ENCODE measurements at places on chromosomes 3 and 15.

- no peak for DNase-seq
These were observed 46.1 kb downstream of the CACNA2D3 start for GRCh38 chr3:54168451-54168850.

GRCh38 chr15:39358441-39359041 is 222.3 kb upstream of the THBS1 start:
- no peak for DNase-seq

- DNase-seq: no peak
These were observed 437.1 kb downstream of the SHQ1 start for GRCh38 chr3:72411126-72411525.

GRCh38 chr3:55607844-55608243 is 120.7 kb upstream of the WNT5A start:
- DNase-seq: no peak

- no peak for DNase-seq
These were observed 47.5 kb downstream of the CFAP92 start for GRCh38 chr3:128946411-128946810.

GRCh38 chr3:186477033-186477432 is 67.1 kb downstream of the CRYGS start:
- no peak for DNase-seq

- DNase-seq: no peak
These were observed 38.1 kb upstream of the NECTIN3 start for GRCh38 chr3:111033470-111034050.

DNA sequence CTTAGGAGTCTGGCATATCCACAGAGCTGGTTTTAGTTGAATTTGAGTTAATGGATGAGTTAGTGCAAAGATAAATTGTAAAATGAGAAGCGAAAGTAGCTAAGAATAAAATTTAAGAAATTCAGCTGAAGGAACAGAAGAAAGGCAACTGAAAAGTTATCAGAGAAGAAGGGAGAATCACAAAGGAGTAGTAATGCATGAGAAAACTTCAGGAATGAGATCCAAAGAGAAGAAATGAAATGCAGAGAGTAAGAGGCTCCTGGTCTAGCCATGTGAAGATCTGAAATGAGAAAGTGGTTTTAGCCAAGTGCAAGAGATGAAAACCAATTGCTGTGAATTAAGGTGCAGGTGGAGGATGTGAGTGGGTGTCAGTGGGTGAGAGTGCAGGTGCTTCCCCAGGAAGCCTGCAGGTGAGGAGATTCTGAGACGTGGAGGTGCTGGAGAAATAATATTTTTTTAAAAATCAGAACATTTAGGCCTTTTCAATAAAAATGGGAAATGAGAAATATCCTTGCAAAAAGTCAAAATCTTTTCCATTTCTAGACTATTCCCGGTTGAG is 18.5 kb downstream of the KBTBD8 start:
- no peak for DNase-seq

DNA sequence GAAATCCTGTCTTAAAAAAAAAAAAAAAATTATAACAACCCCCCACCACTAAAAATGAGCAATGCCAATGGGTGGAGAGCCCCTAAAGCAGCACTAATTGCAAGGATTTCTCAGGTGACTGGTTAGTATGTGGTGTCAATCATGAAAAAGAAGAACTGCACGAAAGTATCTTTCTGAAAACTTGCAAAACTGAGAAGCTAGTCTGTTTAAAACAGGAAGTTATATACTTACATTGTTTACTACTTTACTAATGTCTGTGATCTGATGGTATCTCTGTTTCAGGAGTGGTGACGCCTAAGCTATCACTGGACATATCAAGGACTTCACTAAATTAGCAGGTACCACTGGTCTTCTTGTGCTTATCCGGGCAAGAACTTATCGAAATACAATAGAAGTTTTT is at the start of gene CCR3:
CCR3 (plus strand) TSS at position 341 of the 400 bp plus-strand sequence. CDS start 22,699 bp downstream, outside the sequence.
- DNase-seq: no peak

GRCh38 chr3:159540882-159541495 is 447.6 kb upstream of the IL12A start:
- no peak for DNase-seq

- DNase-seq: no peak
These were observed 1108.3 kb downstream of the ROBO1 start for GRCh38 chr3:78659386-78659987.

DNA sequence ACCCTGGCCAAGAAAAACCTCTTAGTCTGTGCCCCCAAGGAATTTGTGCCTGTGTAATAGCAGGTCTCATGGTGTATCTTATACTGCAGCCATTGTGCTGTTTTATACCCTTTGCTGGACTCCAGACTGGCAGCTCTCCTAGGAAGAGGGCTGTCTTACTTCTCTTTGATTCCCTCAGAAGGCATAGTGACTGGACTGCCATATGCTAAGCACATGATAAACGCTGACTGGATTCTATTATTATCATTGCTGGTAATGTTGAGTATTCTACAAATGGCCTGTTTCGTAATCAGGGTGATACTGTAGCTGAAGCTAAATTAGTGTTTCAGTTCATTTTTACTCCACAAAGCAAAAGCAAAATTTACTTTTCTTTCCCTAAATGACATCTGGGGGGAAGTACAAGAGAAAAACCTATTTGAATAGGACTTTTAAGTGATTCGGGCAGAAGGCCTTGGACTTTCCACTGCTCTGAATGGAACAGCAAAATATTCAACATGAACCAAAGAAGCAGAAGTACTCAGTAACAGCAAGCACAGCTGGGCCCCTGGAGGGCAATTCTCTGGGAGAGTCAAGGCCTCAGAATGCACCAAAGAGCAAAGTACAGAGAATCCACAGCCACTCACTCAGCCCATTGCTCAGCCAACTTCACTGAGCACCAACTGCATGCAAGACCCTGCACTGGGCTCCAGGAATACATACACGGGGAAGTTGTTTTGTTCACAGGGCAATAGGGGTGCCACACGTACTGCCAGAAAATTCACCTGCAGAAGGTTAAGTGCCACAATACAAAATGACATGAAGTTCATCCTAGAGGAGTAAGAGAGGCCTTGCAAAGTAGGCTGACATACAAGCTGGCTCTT is 7.9 kb upstream of the BCL2A1 start:
- DNase-seq: no peak

GRCh38 chr3:133884887-133885711 is 10.6 kb downstream of the RAB6B start:
- DNase-seq: no peak

GRCh38 chr3:73349657-73350056 is 275.1 kb downstream of the PDZRN3 start:
- no peak for DNase-seq

- DNase-seq: no peak
These were observed 141.5 kb downstream of the DUT start for GRCh38 chr15:48472756-48473155.

DNA sequence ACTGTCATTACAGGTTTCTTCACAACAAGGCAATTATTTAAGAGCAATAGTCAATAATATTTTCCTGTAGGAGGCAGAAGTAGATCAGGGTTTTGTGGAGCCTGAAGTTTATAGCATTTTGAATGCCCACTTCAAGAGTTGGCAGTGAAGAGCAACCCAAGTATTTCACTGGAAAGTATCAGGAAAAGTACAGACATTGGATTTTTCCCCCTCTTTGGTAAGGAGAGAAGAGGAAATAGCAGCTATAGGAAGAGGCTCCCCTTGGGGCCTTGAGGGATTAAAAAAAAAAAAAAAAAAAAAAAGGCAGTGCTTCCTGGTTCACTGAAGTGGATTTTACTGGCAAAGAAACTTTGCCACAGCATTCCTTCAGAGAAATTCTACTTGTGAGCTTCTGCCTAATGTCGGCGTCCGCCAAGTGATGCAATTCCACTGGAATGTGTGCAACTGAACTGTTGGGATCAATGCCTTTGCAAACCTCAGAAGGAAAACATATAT is 5.7 kb upstream of the CNTN6 start:
- no peak for DNase-seq

DNA sequence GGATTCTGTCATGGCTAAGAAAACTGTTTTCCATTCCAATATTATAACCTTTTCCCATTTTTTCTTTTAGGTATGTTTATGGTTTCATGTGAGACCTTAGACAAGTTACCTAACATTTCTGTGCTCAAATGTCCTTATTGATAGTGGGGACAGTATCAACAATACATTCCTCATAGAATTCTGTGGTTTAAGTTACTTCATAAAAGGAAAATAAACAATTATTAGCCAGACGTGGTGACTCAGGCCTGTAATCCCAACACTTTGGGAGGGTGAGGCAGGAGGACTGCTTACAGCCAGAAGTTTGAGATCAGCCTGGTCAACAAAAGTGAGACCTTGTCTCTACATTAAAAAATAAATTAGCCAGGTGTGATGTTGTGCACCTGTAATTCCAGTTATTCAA is 436.8 kb upstream of the CNTN4 start:
- no peak for DNase-seq

- no peak for DNase-seq
These were observed 44.3 kb upstream of the DYNC1LI1 start for GRCh38 chr3:32614956-32615355.

GRCh38 chr3:52685285-52685708 is 416 bp downstream of the PBRM1 start:
- DNase-seq: peak; percentile 71

DNA sequence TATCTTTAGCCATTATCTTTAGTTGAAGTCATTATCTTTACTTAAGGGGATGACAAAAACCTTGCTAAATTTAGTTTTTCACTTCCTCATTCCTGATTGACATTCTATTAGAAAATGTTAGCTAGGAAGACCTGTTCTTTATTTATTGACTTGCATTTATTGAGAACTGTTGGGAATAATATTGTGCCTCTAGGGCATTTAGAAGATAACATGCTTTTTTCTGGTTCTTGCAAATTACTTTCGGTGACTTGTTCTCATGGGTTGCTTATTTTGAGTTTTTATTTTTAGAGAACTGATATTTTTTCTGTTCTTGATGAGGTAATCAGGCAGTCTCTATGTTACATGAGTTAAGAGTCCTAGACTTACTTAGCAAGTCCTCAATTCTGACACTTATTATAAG is 48.3 kb upstream of the CTDSPL start:
- no peak for DNase-seq

GRCh38 chr3:161028555-161029153 is 76.5 kb downstream of the B3GALNT1 start:
- no peak for DNase-seq

GRCh38 chr15:83283813-83284558 is 478 bp downstream of the BNC1 start:
- no peak for DNase-seq

- no peak for DNase-seq
These were observed 638.6 kb upstream of the TBL1XR1 start for GRCh38 chr3:177835917-177836316.
